ENCODE measurements at places on chromosomes 13 and 19.

GRCh38 chr19:16325641-16326400 is 1.2 kb downstream of the KLF2 start:
- peak; percentile 72 for DNase-seq

DNA sequence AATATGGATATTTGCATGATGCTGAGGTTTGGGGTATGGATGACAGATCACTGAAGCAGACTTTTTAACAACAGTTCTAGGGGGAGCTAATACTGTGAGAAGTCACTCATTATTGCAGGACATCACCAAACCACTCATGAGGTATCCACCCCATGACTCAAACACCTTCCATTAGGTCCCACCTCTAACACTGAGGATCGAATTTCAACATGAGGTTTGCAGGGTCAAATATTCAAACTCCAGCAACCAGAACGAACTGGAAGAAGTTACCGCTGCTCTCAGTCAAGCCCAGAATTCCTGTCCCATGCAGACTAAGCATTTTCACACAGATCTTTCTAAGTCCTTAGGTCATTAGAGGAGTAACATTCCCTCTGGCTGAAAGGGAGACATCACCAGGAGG is 758.9 kb downstream of the UQCRFS1 start:
- DNase-seq = no peak

GRCh38 chr13:56697011-56697410 is 443.7 kb upstream of the PRR20A start:
- no peak for DNase-seq

DNA sequence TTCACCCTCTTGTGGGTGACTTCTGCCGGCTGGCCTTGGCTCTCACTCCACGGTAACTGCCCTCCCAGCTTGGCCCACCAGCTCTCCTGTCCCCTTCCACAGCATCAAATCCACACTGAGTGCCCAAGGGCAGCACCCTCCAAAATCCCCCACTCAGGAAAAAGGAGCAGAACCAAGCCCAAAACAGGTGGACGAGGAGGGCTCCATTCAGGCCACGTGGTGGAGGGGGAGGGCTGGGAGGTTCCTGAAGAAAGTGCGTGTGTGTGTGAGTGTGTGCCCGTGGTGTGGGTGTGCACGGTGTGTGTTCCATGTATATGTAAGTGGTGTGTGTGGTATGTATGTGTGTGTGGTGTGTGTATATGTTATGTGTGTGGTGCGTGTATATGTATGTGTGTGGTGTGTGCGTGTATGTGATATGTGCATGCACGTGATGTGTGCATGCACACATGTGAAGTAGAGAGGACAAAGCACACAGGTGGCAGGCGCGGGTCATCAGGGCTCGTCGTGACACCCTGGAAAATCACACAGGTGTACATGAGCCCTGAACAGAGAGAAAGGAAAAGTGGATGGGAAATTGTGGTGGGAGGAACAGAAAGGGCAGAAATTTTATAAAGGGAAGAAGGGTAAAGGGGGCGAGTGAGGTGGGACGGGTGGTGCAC is 76.9 kb downstream of the COL4A1 start:
- no peak for DNase-seq

- DNase-seq = no peak
These were observed 14.7 kb downstream of the NOVA2 start for GRCh38 chr19:45958769-45959516.

DNA sequence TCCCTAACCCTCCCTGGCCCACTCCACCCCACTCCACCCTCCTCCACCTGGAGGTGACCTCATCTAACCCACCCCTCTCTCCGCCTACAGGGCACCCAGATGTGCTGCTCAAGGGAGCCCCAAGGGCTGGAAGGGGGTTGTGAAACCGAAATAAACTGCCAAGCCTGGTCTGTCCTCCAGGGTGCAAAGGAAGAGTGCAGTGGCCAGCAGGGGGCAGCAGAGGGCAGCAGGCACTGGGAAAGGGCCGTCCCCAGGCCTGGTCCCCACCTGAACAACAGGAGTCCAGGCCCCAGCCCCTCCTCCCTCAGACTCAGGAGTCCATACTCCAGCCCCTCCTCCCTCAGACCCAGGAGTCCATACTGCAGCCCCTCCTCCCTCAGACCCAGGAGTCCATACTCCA is 8.4 kb upstream of the BCAM start:
- peak; percentile 68 for DNase-seq

DNA sequence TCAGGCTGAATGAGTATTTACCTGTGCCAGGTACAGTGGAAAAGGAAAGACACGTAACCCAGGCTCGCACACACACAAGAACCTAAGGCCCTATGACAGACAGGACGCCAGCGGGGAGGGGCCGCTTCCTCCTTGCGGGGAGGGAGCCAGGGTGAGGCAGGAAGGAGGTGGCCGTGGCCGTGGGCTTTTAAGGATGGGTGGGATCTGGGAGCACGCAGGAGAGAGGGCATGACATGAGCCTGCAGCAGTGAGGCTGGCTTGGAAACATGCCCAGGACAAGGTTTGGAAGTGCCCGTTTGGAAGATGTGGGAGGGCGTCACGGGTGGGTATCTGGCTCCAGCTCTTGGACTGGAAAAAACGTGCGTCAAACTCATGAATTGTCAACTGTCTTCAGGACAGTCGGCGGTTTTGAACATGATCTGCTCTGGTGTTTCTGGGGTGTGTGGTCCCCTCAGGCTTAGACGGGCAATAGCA is 20.1 kb downstream of the SH3GL1 start:
- DNase-seq = peak; percentile 60

- DNase-seq = no peak
These were observed 8.1 kb downstream of the FARP1 start for GRCh38 chr13:98150832-98151479.

GRCh38 chr19:11587302-11587974 is 9.8 kb upstream of the ZNF627 start:
- DNase-seq = peak; percentile 76

GRCh38 chr13:33004511-33004910 is 11.7 kb upstream of the KL start:
- DNase-seq = no peak

DNA sequence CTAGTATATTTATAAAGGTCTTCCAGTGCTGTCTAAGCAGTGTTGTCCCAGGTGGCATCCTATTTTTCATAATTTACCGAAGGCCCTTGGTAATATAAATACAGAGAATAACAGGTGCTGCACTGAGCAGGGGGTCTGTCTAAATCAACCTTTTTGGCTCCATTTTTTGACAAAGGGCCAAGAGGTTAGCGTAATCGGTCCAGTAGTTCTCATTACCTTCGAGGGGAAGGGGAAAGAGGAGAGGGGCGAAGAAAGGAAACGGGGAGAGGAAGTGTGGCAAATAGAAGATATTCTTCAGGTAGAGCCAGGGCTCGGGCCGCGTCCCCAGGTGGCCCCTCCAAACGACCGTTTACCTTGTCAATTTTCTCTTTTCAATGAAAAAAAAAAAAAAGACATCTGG is 749 bp upstream of the PAN3 start:
- DNase-seq = no peak

DNA sequence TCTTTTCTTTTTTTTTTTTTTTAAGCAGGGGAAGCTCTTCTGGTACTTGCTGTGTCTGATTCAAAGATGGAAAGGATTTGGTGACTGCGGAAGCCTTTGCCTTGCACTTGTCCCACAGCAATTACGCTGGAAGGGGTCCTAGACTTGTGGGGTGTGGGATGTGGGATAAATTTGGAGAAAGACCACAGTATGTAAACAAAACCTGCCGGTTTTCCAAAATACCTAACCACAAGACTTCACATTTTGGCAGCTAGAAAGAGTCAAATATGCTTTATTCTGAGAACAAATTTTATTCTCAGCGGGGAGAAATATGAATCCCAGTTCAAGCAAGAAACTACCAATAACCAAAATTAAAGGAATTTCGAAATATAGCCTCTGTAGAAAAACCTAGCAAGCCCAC is 176.5 kb downstream of the SPRY2 start:
- DNase-seq = no peak

DNA sequence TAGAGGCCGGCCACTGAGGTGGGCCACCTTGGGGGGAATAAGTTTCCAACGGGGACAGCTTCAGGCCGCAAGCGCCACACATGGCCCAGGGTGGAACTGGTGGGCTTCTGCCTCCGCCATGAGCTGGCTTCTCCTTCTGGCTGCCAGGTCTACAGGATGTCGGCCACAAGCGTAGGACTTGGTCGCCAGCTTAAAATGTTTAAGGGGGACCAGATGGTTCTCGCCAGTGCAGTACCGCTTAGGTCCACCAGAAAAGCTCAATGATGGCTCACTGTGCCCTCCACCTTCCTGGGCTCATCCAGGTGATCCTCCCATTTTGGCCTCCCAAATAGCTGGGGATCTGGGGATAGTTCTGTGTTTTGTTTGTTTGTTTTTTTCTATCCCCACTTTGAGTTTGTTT is 38.7 kb upstream of the ZNF254 start:
- no peak for DNase-seq

DNA sequence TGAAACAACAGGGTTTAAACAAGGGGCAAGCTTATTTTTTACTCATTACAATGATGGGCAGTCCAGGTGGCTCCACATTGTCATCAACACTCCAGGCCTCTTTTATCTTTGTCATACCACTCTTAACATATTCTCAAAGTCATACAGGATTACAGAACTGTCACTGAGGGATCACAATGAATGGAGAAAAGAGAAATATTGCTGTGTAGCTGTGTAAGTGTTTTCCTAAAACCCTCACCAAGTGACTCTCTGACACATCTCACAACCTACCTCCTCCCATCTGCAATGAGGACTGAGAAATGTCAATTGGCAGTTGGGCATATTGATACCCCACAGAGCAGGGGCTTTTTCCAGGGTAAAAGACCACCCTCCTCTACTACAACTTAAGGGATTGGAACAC is 562.1 kb downstream of the TBC1D4 start:
- DNase-seq = no peak

GRCh38 chr19:41987141-41987860 is 6.7 kb downstream of the ATP1A3 start:
- no peak for DNase-seq

DNA sequence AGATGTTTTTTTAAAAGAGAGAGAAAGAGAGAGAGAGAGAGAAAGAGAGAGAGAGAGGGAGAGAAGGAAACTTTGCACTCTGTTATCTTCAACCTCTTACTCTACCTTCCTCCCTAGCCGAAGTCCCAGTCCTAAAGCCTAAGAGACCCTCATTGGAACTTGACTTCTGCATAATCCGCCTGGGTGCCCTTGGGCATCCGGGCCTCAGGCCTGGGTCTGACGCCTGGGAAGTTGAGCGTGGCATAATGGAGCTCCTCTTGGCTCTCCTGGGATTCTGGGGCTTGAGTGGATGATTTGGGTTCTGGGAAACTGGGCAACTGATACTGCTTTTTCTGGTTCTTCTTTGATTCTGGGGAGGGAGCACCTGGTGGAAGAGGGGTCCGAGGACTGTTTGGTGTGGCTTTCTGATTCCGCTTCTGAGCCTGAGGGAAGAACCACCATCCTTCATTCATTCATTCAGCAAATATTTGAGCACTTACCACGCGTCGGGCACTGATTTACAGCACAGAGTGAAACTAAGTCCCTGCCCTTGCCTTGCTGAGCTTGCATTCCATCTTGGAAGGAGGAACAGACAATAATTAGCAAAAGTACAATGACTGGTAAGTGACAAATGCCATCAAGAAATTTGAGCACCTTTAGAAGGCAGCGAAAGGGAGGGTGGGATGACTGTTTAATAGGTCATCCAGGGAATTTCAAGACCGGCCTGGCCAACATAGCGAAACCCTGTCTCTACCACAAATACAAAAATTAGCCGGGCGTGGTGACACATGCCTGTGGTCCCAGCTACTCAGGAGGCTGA is 6.3 kb downstream of the SIGLEC10 start:
- no peak for DNase-seq

DNA sequence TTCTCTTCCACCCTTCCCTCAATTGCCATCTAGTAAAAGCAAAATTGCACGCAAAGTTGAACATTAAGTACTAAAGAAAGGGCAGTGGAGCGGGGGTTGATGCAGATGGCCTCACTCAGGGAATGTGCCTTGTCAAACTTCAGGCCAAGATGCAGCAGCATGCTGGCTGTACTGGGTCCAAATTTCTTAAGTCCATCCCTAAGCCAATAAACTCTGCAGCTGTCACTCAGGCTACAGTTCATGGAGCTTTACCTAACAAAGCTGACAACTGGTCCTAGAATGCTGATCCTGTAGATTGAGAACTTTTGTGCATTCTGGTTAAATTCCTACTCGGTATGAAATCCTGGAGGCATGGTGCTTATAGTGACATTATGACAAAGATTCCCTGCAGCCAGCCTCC is 88.4 kb downstream of the FOXO1 start:
- DNase-seq = no peak

GRCh38 chr19:49766930-49767299 is at the start of gene AP2A1:
Gene AP2A1 (plus strand): TSS chr19:49767001. CDS start chr19:49767134, 133 bp downstream.
- DNase-seq = no peak

DNA sequence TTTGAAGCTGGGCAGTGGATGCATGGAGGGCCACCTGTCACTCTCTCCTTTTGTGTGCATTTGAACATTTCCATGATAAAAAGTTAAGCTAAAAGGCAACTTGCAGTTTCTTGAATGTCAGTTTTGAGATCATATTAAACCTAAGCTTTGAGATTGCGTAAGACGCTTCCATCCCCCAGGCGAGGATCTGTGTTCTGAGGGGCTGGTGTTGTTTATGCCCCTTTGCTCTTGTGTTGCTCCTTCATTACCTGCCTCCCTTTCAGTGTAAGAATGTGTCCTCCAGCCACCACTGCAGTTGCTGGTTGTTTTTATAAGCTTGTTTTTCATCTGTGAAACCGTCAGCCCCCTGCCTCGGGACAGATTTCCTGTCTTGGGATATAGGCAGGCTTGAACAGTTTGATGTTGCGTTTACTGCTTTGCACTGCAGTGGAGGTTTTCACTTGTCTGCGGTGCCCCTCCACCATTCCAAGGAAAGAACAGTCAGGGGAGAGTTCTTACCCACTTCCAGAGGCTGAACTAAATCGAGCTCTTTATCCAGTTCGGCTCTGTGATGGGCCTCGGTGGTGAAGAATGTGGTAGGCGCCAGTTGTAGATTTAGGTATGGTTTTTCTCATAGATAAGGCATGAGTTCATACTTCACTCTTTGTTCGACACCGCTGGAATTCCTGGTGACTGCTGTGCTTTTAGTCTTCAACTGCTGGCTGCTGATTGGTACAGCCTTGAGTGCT is 96.8 kb downstream of the ARHGEF7 start:
- DNase-seq = no peak

- no peak for DNase-seq
These were observed 12.2 kb downstream of the SUGP2 start for GRCh38 chr19:19021115-19021514.

GRCh38 chr13:48624016-48624415 is 29.7 kb upstream of the CYSLTR2 start:
- DNase-seq = no peak

Measured in CD4-positive, alpha-beta T cell treated with Interleukin-4 for 4 hours (primary cell).